Neural progenitor cell (in vitro differentiated cells): ENCODE measurements at places on chromosomes 3 and 15. TPM values are rescaled to one million over a fixed set of nuclear protein-coding genes. Genes with fewer than 3 reads are reported as not detected.

- no peaks in the 10 kb centered on the region for H3K36me3 ChIP-seq
- no peak for DNase-seq
- no peaks in the 10 kb centered on the region for H3K4me1 ChIP-seq
- H3K27me3 ChIP-seq: no peaks in the 10 kb centered on the region
Measured at GRCh38 chr3:30476368-30477084, 129.9 kb upstream of the TGFBR2 start.

- H3K4me3 ChIP-seq: no peak overlapping the region
- peaks cover 7% of the 10 kb centered on the region for H3K4me1 ChIP-seq
- no peaks in the 10 kb centered on the region for H3K36me3 ChIP-seq
- H3K27ac ChIP-seq: no peak overlapping the region
- no peak for DNase-seq
Measured at GRCh38 chr3:134859341-134859740, 64.3 kb downstream of the EPHB1 start.

DNA sequence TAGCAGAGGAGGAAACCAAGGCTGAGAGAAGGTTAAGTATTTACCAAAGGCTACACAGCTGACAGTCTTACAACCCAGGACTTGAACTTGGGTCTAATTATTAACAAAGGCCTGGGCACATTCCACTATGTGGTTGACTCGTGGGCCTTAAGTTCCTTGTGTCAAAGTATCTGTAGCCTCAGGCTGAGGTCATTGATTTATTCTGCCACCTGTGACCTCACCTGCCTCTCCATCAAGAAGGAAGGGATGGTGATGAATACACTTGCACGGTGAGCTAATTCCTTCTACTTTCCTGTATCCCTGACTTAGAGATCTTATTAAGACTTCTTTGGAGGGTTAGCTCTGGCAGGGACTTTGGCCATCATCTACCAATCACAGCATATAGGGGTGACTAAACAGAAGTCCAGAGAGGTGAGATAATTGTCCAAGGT, 19.9 kb upstream of the LRRC58 start:
- H3K4me3 ChIP-seq: no peak overlapping the region
- no peak for DNase-seq
- H3K36me3 ChIP-seq: no peaks in the 10 kb centered on the region

MYZAP gene
- 0.09 TPM in 1 of 2 replicates, not detected in the other for total RNA-seq

DPPA2 gene
- 1.2 and 1.8 TPM in 2 replicates for total RNA-seq

MUC20 gene
- total RNA-seq: 0.17 TPM in 1 of 2 replicates, not detected in the other

COL7A1 gene
- 3.0 and 13.3 TPM in 2 replicates for total RNA-seq

DNA sequence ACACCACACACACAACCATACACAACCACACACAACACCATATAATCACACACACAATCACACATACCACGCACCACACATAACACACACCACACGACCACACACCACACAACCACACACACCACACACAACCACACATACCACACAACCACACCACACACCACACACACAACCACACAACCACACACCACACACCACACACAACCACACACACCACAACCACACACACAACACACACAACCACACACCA, 24.2 kb downstream of the CPN2 start:
- no peaks in the 10 kb centered on the region for H3K27me3 ChIP-seq
- no peaks in the 10 kb centered on the region for H3K36me3 ChIP-seq
- DNase-seq: no peak

- peaks cover 11% of the 10 kb centered on the region for H3K4me1 ChIP-seq
- no peak overlapping the region for H3K4me3 ChIP-seq
- no peaks in the 10 kb centered on the region for H3K36me3 ChIP-seq
- H3K27me3 ChIP-seq: no peaks in the 10 kb centered on the region
- no peak overlapping the region for H3K27ac ChIP-seq
- DNase-seq: no peak
Measured at GRCh38 chr3:131704098-131704497, 201.3 kb upstream of the MRPL3 start.

DNA sequence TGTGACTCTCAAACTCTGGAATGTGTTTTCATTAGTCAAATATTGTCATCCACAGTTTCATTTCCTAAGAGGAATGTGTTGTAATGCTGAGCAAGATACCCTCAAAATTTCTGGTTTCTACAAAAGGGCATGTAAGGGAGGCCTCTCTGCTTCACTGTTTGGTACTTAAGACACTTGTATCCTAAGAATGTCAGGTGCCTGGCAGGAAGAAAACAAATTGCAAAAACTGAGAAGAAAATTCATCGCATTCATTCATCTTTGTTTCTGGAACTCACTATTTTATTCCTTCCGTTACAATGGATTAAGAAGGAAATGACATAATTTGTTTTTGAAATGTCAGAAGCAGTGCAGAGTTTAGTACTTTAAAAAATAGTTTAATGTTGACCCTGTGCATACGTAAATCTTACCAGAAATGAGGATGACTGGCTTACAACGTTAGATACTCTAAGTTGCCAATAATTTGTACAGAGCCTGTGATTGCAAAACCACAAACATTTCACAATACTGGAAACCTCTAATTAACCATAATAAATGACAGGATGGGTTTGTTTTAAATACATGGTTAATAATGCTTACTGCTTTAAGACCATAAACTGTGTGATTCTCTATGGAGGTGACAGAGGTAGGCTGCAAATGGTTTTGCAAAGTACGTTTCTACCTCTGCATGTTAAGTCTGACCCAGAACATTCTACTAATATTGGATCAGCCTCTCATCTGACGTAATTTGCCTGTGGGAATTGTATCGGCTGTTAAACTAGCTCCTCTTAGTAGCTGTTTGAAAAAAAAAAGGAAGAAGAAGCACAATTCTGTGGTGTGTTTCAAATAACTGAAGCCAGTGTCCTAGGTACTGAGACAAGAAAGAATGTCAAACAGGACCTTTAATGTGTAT, 477.8 kb downstream of the RBMS3 start:
- no peak for DNase-seq
- H3K4me3 ChIP-seq: no peak overlapping the region
- no peaks in the 10 kb centered on the region for H3K36me3 ChIP-seq
- peaks cover 16% of the 10 kb centered on the region for H3K4me1 ChIP-seq
- H3K27me3 ChIP-seq: no peaks in the 10 kb centered on the region
- no peak overlapping the region for H3K27ac ChIP-seq

CCDC191 gene
- total RNA-seq: 4.9 and 6.4 TPM in 2 replicates

SLC12A1 gene
- total RNA-seq: 0.19 TPM in 1 of 2 replicates, not detected in the other

- H3K36me3 ChIP-seq: no peaks in the 10 kb centered on the region
- H3K4me1 ChIP-seq: no peaks in the 10 kb centered on the region
- no peaks in the 10 kb centered on the region for H3K27me3 ChIP-seq
- H3K27ac ChIP-seq: no peak overlapping the region
- H3K4me3 ChIP-seq: no peak overlapping the region
Measured at GRCh38 chr15:100034191-100034590, 301.0 kb upstream of the LYSMD4 start.

GRCh38 chr3:183584914-183585280, 29.4 kb upstream of the KLHL6 start:
- no peak overlapping the region for H3K27ac ChIP-seq
- H3K27me3 ChIP-seq: no peaks in the 10 kb centered on the region
- H3K36me3 ChIP-seq: no peaks in the 10 kb centered on the region
- H3K4me3 ChIP-seq: no peak overlapping the region

DNA sequence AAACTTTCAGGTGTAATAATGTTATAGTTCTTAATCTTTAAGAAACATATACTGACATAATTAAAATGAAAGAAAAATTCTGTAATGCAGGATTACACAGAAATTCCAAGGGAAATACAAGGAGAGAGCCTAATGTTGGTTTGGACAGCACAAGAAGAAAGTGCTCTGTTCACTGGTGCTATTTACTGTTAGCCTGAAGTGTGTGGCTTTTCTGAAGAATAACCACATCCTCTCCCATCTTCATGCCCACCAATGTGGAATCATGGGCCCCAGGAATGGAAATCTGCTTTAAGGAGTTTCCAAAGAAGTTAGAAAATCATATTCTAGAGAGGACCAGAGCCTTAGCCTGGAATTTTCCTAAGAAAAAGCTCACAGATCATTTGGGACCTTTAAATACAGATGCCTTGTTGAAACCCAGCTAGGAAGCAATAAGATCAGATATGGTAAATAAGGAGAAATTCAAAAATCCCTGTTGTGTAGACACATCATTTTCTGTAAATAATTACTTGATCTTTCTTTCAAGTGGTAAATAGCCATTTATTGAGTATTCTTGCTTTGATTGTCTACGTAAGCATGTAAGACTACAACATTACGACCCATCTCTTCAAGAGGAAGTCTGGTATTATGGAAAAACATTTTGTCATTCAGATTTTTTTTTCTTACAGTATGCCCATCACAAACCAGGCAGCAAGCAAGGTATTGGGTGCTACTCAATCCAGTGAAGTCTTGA, 10.3 kb upstream of the USP50 start:
- no peaks in the 10 kb centered on the region for H3K27me3 ChIP-seq
- H3K27ac ChIP-seq: no peak overlapping the region
- H3K4me1 ChIP-seq: no peaks in the 10 kb centered on the region

- H3K27me3 ChIP-seq: no peaks in the 10 kb centered on the region
- DNase-seq: no peak
- no peaks in the 10 kb centered on the region for H3K36me3 ChIP-seq
- H3K4me3 ChIP-seq: no peak overlapping the region
- H3K4me1 ChIP-seq: no peaks in the 10 kb centered on the region
Measured at GRCh38 chr3:106232956-106233355, 364.1 kb upstream of the CBLB start.

DNA sequence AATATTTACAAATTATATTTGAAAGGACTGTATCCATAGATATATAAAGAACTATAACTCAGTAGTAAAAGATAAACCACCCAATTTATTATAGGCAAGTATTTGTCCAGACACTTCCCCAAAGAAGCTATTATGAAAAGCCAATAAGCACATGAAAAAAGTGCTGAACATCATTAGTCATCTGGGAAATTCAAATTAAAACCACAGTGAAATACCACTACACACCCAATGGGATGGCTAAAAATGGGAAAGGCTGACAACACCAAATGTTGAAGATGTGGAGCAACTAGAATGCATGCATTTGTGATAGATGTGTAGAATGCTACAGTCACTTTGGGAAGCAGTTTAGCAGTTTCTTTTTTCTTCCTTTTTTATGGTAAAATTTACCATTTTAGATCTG, 147.0 kb downstream of the PDE8A start:
- H3K27me3 ChIP-seq: no peaks in the 10 kb centered on the region
- no peak for DNase-seq
- H3K4me3 ChIP-seq: no peak overlapping the region

DNA sequence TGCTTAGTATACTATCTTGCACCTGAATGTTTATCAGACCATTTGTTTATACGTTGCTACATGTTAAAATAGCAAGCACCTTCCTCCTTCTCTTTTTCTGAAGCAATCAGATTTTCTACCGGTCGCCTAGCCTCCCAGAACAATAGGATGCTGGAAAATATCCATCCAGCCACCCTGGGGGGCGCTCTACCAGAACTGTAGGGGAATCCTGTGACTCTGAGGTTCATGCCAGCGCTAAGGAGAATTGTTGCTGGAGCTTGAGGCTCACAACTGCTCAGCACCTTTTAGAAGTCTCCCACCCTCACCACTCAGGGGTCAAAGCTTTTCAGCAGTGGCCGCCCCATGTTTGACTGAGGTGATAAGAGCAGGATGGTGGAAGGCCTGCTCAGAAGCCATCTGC, 27.5 kb downstream of the SQOR start:
- H3K4me3 ChIP-seq: no peak overlapping the region
- H3K36me3 ChIP-seq: no peaks in the 10 kb centered on the region
- no peak overlapping the region for H3K27ac ChIP-seq

- H3K4me3 ChIP-seq: no peak overlapping the region
- H3K4me1 ChIP-seq: peaks cover 6% of the 10 kb centered on the region
- no peaks in the 10 kb centered on the region for H3K36me3 ChIP-seq
- no peak overlapping the region for H3K27ac ChIP-seq
- H3K27me3 ChIP-seq: no peaks in the 10 kb centered on the region
Measured at GRCh38 chr3:65338571-65338970, 650.8 kb upstream of the ADAMTS9 start.

DNA sequence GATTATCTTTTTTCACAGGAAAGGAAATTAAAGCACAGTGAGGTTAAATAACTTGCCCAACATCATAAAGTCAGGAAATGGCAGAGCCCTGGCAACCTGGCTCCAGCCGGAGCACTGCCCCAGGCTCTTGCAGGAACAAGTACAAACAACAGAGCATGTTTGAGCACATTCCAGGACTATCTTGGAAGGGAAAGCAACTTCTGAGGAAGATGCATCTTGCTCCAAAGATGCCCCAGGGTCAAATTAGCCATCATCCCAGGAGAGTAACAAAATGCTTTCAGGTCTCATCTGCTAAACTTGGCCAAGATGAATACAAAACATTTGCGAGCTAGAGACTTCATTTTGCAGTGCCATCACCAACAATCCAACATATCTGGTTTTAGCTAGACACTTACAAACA, 162.4 kb upstream of the LRRN1 start:
- H3K27me3 ChIP-seq: no peaks in the 10 kb centered on the region
- no peaks in the 10 kb centered on the region for H3K36me3 ChIP-seq
- no peaks in the 10 kb centered on the region for H3K4me1 ChIP-seq
- DNase-seq: no peak
- H3K4me3 ChIP-seq: no peak overlapping the region
- no peak overlapping the region for H3K27ac ChIP-seq

CASR gene
- not detected in 2 replicates for total RNA-seq
